NCI-H1436 (cell line): ENCODE measurements at places on chromosomes 1 and 21.

GRCh38 chr21:38843806-38844503 is 38.2 kb downstream of the ETS2 start:
- no peak for DNase-seq

- DNase-seq: no peak
Measured at GRCh38 chr1:91278754-91279153, 125.9 kb downstream of the HFM1 start.

DNA sequence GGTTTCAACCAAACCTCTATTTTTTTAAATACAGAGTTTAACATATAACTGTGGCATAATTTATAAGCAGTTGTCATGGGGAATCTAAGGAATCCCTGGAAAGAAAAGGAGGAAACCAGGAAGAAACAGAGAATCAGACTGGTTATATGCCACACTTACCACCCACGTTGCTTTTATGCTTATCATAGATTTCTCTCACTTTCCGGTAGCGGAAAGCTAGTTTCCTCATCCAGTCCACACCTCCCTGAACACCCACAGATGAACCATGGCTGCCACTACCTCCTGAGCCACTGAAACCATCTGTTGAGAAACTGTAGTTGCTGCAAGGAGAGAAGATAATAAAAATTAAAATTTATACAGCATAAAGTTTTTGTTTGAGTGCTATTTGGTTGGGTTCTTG is 33.5 kb downstream of the XKR8 start:
- DNase-seq: no peak

- no peak for DNase-seq
Measured at GRCh38 chr1:205993068-205993467, 10.1 kb downstream of the RAB7B start.

DNA sequence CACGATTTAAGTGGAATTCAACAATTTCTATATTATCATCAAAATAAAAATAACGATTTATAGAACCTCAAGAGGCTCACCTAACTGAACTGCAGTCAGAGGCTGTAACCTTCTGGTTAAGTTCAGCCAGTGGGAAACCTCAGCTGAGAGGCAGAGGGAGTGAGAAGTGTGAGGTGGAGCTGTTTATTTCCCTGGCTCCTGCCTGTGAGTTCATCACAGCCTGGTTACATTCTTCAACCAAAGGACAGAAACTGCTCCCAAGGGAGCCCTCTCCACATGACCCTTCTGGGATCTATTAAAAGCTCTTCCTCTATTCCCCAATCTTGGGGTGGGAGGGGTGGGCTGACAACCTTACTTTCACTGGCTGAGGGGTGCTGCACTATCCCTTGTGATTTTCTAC is 22.2 kb downstream of the DYNLT5 start:
- DNase-seq: no peak

DNA sequence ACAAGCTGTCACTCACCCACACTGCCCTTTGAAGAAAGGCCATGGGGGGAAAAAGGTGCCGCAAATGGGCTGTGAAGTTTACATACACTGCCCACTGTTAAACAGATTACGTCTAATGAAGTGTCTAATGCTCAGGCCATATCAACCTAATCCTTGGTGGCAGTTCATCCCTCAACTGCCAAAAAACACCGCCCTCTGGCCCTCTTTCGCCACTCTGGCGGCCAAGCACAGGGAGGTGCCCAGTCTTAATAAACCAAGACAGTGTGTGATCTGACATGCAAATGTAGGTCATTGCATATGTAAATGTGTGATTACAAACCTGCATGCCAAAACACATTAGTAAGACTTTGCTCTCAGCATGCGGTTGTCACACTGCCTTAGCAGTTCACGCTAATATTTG is 89.5 kb downstream of the NEK7 start:
- no peak for DNase-seq

GRCh38 chr1:210031473-210031872 is 93.5 kb downstream of the SYT14 start:
- no peak for DNase-seq

GRCh38 chr1:51627672-51628071 is 10.8 kb downstream of the OSBPL9 start:
- DNase-seq: no peak

DNA sequence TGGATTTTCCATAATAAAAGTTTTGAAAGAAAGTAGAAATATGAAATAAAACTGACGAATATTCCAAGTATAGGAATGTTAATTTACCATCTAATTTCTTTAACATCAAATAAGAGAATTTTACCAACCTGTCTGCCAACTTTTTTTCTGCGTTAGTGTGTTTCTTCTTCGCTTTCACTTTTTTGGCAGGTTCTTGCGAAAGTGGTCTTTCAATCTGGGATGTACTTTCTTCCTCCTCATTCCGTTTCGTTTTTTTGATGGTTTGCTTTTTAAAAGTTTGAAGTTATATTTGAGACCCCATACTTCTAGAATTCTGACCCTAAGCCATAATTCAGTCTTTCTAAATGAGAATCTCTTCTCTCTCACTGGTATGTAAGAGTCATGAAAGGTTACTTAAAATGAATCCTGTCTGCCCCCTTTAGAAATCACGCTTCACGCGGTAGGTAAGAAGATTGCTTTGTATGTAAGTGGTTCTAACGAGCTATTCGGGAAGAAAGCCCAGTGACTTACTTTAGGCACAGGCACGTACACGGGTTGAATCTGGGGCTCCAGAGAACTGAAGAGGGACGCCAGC is 580 bp downstream of the RBM34 start:
- DNase-seq: peak; percentile 36

DNA sequence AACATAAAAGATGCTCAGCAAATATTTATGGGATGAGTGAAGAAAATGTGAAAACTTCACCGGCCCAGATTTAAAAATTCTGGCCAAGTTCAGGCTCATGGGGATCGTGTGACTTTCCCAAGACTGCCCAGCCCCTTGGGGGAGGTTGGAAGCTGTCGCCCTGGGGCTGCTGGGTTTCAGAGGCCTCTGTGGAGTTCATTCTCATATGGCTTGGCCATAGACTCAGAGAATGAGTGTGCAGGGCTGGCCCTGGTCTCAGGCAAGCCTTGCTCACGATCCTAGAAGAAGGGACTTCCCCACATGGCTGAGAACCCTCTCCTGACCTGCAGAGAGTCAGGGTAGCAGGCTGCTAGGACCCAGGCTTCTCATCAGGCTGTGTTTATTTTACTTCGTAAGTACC is 24.6 kb downstream of the PADI2 start:
- DNase-seq: no peak

DNA sequence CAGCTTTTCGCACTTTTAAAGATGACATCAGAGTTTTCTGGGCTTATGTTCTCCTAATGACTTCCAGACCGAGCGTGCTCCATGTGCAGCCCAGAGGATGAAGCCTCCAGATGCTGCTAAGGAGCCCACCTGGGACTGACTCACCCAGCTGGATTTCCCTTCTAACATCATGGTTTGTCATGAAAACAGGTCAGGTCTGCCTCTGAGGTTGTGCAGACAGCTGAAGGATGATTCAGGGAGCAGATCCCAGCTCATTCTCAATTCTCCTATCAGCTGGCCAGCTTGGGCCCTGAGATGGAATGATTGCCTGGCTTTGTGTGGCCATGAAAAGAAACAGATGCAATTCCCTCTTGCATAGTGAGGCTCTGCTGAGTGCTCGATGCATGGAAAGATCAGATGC is 123.9 kb upstream of the DUSP10 start:
- no peak for DNase-seq

GRCh38 chr1:245648749-245649522 is 494.2 kb downstream of the KIF26B start:
- no peak for DNase-seq

- no peak for DNase-seq
Measured at GRCh38 chr1:205443585-205444299, 12.1 kb downstream of the BLACAT1 start.

DNA sequence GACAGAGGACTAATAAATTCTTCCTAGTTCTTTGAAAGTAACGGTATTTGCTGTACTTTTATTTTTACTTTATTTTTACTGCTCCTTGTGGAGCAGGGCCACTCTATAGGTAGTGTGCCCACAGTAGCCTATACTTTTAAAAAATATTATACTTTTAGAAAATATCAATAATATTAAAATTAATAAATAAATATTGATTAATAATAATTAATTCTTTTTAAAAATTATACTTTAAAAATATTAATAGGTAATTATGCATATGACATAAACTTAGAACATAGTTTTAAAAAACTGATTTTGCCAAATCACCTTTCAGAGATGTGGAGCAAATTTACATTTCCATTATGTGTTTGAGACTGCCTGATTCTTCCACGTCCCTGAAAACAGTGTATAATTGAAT is 30.8 kb downstream of the ZBED6 start:
- DNase-seq: no peak

DNA sequence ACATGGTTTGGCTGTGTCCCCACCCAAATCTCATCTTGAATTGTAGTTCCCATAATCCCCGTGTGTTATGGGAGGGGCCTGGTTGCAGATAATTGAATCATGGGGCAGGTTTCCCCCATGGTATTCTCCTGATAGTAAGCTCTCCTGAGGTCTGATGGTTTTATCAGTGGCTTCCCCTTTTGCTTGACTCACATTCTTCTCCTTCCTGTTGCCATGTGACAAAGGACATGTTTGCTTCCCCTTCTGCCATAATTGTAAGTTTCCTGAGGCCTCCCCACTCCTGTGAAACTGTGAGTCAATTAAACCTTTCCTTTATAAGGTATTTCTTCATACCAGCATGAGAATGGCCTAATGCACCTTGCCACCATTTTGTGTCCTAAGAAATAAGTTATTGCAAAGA is 415.0 kb downstream of the COL11A1 start:
- DNase-seq: no peak

DNA sequence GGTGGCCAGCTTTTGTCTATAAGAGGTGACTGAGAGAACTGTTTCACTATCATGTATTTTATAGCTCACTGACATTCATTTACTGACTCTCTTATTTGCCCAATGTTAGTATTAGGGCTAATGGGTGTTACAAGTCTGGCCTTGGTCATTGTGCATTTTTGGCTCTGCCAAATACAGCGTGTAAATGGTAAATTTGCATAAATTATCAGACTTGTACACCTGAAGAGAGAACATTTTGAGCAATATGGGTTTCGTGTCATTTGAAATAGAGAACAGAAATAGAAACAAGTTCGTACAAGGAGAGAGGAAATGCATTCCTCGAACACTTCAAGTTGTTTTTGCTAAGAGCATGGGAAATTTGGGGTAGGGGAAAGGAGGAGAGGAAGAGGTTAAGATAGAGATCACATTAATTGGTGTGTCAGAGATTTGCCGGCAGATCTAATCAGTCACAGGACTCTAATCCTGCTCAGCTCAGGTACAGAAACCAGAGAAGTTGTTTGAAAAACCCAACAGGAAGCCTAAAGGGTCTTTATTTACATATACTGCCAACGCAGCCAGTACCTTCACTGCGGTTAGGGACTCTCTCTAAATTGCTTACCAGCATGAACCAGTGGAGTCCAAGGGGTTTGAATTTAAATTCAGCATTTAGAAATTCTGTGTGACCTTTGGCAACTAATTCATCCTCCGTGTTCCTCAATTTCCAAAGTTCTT is 261.5 kb downstream of the GPATCH2 start:
- DNase-seq: no peak

GRCh38 chr1:163178628-163179027 is 24.1 kb downstream of the RGS5 start:
- DNase-seq: no peak

DNA sequence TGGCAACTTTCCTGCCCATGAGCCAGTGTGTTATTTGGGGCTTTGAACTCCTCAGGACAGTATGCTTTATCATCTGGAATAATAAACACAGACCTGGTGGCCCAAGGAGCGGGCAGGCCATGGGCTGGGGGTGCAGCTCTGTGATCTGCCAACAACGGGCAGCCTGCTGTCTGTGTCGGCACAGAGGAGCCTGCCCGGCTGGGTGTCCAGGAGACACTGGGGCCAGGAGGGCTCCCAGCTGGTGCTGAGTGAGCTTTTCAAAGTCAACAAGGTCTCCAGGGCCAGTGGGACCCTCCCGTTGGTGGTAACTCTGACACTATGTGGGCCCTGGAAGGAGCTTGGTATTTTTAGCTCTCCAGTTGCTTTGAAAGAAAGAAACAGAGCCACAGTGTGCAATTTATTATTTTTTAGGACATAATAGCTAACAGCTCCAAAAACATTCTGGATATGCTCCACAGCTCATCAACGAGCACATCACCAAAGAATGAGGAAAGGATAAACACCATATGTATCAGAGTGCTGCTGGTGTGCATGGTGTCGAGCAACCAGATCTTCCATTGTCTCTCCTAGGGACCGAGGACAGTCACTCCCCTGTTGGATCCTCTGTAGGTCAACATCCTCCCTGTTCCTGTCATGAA is 488.7 kb upstream of the USP24 start:
- no peak for DNase-seq

- no peak for DNase-seq
Measured at GRCh38 chr1:19062258-19063029, 106.0 kb upstream of the IFFO2 start.

DNA sequence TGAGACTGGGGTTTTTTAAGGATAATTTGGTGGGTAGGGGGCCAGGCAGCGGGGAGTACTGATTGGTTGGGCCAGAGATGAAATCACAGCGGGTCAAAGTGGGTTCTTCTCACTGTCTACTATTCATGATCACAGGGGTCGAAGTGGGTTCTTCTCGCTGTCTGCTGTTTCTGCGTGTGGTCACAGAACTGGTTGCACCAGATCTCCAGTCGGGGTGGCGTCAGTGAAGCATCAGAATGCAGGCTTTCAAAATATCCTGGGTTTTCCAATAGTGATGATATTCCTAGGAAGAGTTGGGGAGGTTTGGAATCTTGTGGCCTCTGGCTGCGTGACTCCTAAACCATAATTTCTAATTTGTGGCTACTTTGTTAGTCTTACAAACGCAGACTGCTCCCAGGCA is 45.1 kb downstream of the TRPM2 start:
- DNase-seq: no peak

DNA sequence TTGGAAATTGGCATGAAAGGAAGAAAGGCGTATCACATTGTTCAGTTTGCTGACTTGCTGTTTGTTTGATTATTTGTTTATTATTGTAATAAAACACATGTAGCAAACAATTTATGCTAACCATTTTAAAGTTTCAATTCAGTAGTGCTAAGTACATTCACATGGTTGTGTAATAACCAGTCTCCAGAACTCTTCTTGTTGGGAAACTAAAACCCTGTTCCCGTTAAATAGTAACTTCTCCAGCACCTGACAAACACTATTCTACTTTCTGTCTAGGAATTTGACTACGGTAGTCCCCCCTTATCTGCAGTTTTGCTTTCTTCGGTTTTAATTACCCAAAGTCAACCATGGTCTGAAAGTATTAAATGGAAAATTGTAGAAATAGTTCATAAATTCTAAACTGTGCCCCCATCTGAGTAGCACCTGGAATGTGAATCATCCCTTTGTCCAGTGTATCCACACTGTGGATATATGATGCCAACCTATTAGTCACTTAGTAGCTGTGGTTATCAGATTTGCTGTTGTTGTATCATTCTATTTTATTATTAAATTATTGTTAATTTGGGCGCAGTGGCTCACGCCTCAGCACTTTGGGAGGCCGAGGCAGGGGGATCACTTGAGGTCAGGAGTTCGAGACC is 5.5 kb downstream of the MORC3 start:
- DNase-seq: no peak

- no peak for DNase-seq
Measured at GRCh38 chr1:233490488-233490887, 123.4 kb upstream of the KCNK1 start.
